RPMI7951 (cell line): ENCODE measurements at places on chromosomes 2 and 18. TPM values are rescaled to one million over a fixed set of nuclear protein-coding genes. Genes with fewer than 3 reads are reported as not detected.

GRCh38 chr18:9802175-9803062 lies 83.4 kb upstream of the TXNDC2 start:
- DNase-seq = no peak

GRCh38 chr2:24919037-24919505 lies 966 bp downstream of the ADCY3 start:
- DNase-seq = no peak

GRCh38 chr2:134217924-134218323 lies 35.9 kb upstream of the MGAT5 start:
- no peak for DNase-seq

The MAB21L4 gene
- total RNA-seq = not detected in 2 replicates

- DNase-seq = no peak
Measured at GRCh38 chr18:74278058-74278457, 13.7 kb downstream of the CYB5A start.

DNA sequence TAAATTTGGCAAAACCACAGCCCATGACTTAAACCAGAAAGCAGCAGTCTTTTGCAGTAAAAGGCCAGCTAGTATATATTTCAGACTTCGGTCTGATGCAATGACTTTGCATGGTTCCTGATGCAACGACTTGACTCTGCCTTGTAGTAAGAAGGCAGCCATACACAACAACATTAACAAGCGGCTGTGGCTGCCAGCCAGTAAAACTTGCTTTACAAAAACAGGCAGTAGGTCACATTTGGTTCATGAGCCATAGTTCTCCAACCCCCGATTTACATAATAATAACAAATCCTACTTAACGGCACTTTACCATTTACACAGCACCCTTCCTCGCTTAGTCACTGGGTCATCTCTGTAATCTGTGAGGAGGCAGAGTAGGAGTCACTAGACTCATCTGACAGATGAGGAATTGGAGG lies 410.3 kb downstream of the LRATD1 start:
- peak; percentile 8 for DNase-seq

The STON1 gene
- 6.7 and 7.0 TPM in 2 replicates for total RNA-seq

DNA sequence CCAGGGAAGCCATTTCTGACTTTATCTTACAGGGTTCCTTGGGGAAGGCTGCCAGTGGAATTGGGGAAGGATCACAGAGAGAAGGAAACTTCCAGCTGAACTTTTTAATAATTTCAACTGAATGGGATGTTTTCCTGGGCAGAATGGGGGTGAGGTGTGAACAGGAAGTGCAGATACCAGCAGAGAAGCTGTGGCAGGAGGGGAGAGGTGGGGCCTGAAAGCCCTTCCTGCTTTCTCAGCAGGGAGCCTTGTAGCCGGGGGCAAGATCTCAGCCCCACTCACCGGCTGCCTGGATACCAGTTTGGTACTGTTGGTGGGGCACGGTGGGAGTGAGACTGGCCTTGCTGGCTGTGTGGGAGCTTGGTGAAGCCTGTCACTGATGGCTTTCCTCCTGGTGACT lies 170.5 kb downstream of the ZBTB7C start:
- peak; percentile 58 for DNase-seq

- DNase-seq = no peak
Measured at GRCh38 chr2:217071416-217071815, 211.6 kb upstream of the TNP1 start.

GRCh38 chr18:31044926-31045325 lies 2.4 kb upstream of the DSC3 start:
- no peak for DNase-seq

- DNase-seq = no peak
Measured at GRCh38 chr18:47274961-47275360, 23.5 kb upstream of the SKOR2 start.

DNA sequence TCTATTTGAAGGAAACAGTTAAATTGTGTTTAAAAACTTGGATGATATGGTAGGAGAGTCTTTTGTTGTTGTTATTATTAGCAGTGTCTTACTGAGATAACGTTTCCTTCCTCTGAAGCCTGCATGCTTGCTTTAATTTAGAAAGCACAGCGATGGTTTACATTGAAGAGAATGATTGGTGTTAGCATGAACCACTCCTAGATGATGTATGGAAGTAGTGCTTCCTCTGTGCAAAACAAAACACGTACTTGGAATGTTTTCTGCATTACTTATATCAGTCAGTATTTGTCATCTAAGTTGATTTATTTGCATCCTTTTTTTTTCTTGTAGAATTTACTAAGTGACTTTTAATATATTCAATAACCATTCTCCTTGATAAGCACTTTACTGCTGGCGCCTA lies 89.0 kb downstream of the UGGT1 start:
- no peak for DNase-seq

DNA sequence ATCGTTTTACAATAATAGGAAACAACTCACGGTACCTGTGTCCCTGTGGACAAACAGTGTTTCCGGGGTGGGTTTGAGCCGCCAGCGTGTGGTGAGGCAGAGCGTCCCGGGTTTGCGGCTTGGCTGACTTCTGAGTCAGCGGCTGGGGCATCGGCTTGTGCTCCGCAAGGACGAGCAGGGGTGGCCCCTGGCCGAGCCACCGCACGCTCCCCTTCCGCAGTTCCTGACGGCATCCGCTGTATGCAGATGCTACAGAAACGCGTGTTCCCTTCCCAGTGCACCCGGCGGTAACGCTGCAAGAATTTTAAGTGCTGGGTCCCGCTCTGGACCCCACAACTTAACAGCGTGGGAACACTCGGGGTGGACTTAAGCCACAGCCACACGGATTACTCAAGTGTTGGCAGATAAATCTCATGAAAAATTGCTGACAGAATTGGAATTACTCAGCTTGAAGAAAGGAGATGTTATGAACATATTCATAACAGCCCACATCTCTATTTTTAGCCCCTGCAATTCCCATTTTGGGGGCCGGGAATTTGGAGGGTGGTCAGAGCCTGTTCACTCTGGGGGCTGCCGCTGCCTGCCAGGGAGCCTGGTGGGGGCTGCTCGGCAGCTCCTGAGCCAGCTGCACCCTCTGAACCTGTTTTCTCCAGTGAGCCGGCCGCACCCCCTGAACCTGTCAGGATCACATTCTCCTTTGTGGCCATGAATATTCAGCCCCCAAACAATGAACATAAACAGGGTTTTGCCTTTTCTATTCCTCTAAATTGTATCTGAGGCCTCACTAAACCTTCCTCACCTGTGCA lies 12.6 kb upstream of the KCNG2 start:
- no peak for DNase-seq

The SOX11 gene
- under 0.01 TPM in 1 of 2 replicates, not detected in the other for total RNA-seq

The ANKRD30B gene
- 0.59 and 1.1 TPM in 2 replicates for total RNA-seq

DNA sequence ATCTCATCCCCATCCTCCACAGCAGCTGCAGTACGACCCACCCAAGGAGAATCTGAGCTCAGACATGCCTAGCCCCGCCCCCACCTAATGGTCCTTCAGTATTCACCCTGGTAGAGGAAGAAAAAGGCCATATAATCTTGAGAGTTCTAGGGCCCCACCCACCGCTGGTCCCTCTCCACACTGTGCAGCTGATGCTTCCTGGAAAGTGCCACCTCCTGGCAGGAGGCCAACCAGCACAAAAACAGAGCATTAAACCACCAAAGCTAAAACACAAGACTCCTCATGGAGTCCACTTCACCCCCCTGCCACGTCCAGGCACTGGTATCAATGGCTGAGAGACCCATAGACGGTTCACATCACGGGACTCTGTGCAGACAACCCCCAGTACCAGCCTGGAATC lies 40.7 kb downstream of the MC4R start:
- DNase-seq = no peak

- DNase-seq = no peak
Measured at GRCh38 chr18:42475157-42475556, 520.1 kb downstream of the PIK3C3 start.

The ATP6V1B1 gene
- 0.68 and 2.8 TPM in 2 replicates for total RNA-seq

DNA sequence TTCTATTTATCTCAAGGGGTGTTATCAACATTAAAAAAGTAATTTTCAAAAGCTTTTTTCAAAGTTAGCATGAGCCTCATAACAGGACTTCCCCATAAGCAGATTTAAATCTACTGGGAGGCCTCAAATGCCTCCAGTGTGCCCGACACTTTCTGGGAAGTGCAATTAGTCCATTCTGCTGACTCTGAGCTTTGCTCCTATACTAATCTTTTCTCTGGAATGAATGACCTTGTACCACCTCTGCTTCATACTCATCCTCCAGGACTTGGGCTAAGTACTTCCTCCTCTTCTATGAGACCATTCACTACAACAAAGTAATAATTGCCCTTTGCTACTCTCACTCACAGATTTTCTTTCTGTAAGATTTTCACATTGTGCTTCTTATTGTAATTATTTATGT lies 111.1 kb downstream of the RIT2 start:
- no peak for DNase-seq

The RTP5 gene
- total RNA-seq = not detected in 2 replicates

GRCh38 chr2:229084447-229084846 lies 186.6 kb downstream of the PID1 start:
- peak; percentile 56 for DNase-seq

- DNase-seq = no peak
Measured at GRCh38 chr2:63819256-63819655, 22.4 kb upstream of the UGP2 start.
